SHP77 treated with DMSO at 0.1 percent for 48 hours (cell line): ENCODE measurements at places on chromosomes 12 and 14.

DNA sequence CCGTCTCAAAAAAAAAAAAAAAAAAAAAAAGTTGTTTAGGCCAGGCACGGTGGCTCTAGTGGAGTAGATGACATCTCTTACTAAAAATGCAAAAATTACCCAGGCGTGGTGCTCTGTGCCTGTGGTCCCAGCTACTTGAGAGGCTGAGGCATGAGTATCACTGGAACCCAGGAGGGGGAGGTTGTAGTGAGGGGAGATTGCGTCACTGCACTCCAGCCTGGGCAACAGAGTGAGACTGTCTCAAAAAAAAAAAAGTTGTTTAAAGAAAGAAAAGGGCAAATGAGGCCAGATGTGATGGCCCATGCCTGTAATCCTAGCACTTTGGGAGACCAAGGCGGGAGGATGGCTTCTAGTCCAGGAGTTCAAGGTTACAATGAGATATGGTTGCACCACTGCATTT, 36.6 kb upstream of the SPPL3 start:
- DNase-seq: no peak

DNA sequence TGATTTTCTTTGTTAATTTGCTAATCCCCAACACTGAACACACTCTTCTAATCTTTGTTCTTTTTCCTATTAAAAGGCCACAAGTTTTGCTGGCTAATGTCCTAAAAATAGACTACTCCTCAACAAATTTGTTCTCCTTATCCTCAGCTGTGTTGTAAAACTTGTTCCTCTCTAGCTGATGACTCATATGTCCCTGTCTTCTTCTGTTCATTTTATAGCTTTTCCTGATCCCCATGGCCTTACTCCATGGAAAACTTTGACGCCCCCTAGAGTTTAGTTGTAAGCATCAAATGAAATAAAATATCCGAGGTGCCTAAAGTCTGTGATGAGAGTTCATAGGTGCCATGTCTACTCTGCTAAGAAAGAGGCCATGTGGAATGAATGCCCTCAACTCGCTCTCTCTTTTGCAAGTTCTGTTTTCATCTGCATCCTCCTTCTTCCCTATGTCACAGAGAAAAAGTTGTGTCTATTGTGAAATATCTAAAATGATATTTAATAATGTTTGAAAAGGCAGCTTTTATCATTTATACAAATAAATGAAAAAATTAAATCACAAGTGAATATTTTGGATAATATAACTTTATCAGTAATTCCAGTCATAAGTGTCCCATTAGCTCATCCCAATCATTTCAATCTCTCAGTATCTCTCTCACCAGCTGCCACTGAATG, 237.9 kb downstream of the IPO8 start:
- peak; percentile 38 for DNase-seq

- DNase-seq: no peak
Measured at GRCh38 chr12:52909331-52909730, 4.5 kb upstream of the KRT8 start.

DNA sequence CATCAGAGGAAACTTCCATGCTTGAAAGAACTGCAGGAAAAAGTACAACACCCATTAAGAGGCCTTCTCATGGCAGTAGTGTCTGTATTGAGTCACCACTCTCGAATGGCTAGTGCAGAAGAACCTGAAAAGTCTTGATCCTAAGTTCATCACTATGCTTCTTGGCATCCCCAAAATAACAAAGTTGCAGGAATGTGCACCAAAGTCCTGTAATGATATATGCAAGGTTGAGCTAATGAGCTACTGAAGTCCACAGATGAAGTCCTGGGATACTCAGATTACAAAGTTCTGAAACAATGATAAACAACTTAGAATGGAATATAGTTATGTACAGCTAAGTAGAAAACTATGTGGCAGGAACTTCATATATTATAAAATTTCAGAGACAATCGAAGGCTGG, 545.4 kb downstream of the FOXG1 start:
- no peak for DNase-seq
